Hematopoietic multipotent progenitor cell treated with erythropoietin and hydrocortisone succinate and interleukin-3 and kit ligand, for 4 days (in vitro differentiated cells): ENCODE measurements at places on chromosomes 16 and 17.

DNA sequence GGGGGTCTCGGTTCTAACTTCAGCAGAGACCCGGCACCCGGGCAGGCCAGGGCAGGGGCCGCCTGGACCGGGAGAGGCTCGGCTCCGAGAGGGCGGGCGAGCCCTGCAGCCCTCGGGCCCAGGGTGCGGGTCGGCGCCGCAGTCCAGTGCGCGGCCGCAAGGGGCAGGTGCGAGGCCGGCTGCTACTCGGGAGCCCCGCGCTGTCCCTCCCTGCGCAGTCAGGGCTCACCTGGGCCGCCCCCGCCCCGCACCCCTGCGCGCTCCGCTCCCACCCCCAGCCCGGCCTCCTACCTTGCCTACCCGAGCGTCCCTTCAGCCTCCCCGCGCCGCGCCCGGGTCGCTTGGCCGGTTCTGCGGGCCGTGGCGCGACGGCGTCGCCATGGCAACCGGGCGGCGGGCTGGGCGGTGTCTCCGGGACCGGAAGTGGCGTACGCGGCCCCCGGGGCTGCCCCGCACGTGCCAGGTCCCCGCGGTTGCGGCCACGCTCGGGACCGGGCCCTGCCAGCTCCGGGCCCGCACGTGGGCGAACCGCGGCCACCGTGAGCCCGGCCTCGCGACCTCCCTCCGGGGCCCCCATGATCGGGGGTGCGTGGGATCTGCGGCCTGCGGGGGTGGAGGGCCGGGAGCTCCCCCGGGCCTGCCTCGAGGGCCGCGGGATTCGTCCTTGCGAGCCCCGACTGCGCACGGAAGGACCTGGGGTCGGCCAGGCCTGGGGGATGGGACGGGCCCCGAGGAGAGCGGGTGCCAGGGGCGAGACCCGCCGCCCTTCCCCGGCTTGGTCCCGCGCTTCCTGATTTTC, at the start of gene CYB561:
Gene CYB561, minus strand, starts transcription at position 353 of the 799 bp plus-strand sequence. CDS start 8,759 bp downstream, outside the sequence.
- peak; percentile 82 for DNase-seq

GRCh38 chr16:684961-685696, 995 bp upstream of the JMJD8 start:
- DNase-seq: no peak

DNA sequence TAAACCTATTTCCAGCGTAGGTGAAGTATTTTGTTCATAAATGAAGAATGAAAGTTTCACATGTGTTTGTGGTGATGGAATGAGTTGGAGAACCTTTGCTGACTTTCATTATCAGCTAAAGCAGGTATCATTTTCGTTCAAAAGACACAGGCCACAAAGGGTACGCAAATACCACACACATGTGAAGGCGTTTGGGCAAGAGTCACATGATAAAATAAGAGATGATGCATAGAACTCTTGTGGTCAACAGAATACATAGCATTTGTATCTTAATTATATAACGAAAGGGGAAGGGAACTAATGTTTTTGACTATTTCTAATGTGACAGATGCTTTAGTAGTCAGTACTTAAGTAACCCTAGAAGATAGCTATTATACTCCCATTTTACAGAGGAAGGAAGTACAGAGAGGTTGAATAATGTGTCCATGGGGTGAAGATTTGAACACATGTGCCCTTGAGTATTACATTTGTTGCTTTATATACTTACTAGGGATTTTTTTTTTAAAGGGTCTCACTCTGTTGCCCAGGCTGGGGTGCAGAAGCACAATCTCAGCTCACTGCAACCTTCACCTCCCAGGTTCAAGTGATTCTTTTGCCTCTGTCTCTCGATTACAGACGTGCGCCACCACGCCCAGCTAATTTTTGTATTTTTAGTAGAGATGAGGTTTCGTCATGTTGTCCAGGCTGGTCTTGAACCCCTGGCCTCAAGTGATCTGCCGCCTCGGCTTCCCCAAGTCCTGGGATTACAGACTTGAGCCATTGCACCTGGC, 4.8 kb downstream of the RPA1 start:
- DNase-seq: peak; percentile 45

DNA sequence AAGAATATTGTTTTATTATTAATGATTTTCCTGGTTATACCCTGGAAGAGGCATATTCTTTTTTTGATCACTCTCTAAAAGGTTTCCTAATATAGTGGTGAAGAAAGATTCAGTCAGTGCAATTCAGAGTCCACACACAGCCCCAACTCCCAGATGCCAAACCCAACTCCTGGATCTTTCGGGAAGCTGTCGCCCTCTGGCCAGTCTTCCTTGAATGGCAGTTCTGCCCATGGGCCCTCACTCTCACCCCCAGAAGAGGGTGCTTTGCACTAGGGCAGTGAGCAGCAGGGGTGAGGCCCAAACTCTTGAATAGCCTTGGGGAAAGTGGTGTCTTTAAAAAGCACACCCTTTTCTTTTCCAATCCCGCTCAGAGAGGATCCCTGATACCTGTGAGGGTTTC, 11.0 kb downstream of the KRT32 start:
- DNase-seq: no peak

DNA sequence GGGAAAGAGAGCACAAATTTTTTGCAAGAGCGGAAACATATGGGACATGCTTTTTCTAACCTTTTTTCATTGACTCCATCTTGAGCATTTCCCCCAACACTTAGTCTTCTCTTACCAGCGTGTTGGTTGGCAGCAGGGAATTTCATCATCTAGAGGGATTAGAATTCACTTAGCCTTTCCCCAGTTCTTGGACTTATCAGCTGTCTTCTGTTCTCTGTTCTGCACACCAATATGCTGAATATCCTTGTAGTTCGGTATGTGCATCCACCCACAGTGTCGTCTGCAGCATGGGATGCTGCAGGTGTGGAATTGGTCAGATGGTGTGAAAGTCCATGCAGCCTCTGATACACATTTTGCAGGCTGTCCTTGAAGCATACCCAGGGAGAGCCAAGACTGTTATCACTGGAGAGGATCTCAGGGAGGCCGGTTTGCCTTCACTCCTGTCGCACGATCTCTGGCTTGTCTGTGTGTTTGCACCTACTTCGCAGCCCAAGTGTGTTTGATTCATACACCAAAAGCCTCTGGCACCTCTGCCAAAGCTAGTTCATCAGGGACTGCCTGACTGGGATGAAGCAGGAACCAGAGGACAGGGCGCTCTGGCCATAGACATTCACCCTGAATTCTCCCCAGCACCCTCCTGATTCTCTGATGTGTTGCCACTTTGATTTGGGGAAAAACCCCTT, 93.3 kb downstream of the SOCS1 start:
- DNase-seq: no peak

DNA sequence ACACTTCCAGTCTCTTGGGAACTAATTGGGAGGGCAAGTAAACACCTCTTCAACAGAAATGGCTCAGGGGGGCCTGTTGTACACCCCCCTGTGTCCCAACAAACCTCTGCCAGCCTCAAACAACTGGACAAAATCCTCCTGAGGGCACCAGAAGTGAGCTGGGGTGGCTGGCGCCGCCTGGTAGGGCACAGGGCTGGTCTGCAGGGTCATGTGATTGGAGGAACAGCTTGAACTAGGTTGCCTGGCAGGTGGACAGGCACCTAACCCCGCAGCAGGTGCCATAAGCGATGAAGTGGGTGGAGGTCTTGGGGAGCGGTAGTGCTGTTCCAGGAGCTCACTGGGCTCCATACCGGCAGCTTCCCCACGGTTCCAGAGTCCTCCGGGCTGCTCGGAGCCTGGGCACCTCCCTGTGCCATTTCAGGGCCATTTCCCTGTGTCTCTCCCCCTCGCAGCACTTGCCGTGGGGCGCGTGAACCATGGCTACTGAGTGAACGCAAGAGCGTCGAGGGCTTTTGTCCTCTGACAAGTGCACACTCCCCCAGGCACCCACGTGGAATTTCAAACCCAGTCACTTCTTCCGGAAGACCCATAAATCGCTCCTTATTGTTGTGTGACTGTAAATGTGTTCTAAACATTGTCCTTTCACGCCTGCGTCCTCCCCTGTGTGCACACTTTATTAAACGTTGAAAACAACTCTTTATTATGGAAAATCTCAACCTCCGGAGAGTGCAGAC, 101.5 kb downstream of the SEC14L1 start:
- no peak for DNase-seq

- DNase-seq: no peak
Measured at GRCh38 chr16:15694499-15694898, 44.5 kb downstream of the NDE1 start.
